ENCODE measurements at places on chromosomes 6 and 20.

DNA sequence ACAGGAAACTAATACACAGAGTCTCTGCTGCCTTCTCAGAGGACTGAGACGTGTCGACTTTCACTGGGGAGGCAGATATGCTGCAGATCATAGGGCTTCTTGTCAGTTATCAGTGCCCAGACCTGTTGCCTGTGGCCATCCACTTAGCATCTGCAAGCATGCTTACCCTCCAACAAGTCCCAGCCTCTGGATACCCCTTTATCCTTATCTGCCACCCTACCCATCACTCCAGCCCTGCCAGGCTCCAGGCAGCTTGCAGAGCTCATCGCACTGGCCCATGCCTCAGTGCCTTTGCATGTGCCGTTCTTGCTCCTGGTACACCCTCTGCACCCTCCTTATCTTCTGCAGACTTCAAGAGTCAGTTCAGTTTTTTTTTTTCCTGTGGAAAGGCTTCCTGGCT, 119.2 kb downstream of the TOX2 start:
- no peak for DNase-seq

DNA sequence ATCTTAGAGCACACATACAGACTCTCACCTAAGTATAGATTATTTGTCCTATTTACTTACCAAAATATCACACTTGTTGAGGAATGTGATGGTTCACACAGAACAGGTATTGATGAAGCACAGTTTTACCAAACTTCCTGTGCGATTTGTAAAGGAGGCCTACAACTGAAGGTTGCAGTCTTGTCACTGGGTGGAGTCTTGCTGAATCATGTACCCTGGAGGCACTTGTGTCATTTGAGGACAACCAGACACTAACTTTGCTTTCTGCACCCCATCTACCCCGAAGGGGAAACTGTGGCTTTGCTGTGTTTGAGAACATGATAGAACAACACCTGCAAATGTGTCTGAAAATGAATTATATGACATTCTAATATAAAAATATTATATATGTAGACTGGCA, 32.4 kb upstream of the HINT3 start:
- DNase-seq, result no peak

- no peak for DNase-seq
These were observed 77.4 kb upstream of the CEP162 start for GRCh38 chr6:84304881-84305280.

DNA sequence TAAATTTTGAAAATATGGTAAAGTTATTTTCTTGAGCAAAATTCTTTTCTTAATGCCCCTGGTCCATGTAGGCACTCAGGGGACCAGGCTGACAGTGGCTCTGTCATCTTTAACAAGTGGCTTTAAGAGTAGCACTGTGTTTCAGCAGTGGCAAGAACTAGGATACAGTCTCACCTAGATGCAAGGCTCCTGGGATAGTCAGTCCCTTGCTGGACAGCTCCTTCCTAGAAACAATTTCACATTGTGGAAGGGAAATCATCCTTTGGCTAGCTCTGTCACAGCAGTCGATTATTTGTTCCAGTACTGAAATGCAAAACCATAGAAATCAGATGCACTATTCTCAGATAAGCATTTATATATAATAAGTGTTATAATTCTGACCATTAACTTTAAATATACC, 175.4 kb upstream of the KCNQ5 start:
- DNase-seq, result no peak

DNA sequence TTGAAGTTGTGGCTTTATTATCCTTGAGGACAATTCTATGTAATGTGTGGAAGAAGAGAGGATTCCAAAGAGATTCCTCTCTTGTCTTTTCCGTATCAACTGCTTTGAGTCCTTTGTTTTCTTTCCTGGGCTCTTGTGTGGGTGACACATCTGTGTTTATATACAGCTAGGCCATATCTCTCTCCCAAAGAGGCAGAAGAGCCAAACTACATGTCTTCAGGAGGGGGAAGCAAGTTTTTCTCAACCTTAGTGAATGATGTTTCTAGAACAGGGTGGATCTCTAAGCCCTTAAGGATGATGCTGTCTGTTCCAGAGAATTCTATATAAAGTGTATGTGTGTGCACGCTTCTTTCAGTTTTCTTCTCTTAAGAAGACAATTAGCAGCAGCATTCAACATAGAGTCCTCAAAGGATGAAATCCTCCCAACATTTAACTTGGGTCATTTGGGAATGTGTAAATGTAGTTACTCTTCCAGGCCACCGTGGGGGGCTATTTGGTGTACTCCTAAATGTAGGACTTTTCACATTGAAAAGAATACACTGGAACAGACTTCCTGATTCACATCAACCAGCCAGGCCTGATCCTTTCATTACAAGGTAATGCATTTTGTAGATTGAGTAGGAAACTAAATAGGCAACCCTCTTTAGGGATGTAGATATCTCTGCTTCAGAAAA, 92.8 kb upstream of the EEF1E1 start:
- peak; percentile 33 for DNase-seq

DNA sequence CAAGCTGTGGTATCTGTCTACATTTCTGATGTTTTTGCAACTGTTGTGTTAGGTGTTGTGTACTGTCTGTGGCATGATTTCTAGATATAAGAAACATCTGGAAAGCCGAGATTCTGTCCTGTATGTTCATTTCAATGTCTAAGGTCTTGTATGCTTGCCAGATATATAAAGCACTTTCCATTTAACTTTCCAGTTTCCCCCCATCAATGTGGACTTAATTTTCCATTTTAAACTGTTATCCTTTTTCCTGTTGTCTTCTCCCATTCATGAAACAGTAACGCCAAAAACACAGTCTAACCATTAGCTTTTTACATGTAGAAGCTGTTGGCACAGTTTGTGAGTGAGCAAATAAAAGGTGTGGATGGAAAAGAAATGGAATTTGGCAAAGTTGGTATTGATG, 181.6 kb downstream of the FARS2 start:
- no peak for DNase-seq

GRCh38 chr20:50821994-50822393, 27.1 kb downstream of the BCAS4 start:
- no peak for DNase-seq
